ENCODE measurements at places on chromosomes 13 and 19. TPM values are rescaled to one million over a fixed set of nuclear protein-coding genes. Genes with fewer than 3 reads are reported as not detected.

DNA sequence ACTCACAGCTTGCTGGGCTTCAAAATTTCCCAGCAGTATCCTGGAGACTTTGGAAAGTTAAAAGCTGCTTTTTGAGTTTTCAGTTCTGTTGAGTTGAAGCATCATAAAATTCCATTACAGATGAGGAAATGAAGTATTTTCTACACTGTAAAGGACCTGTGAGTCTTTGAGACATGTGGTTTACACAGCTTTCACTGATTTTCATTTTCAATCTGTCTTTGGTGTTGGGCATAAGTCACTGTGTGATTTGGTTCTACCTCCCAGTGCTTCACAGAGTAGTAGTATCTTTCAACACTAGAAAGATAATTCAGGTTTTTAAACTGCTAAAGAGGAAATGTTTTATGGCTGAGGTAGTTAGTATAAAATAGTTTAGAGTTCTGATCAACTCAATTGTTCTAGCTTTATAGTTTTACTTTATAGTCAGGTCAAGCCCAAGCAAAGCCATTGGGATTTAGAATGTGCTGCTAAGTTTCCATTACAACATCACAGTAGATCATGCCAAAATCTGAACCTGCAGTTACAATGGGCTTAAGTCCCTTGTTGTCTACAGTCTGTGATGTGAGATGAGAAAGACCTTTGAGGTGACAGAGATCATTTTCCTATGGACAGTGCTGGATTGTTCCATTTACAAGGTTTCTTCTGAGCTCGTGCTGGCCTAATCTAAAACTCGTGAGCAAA, 161.6 kb downstream of the FLT1 start:
- no peak for DNase-seq

Gene NLRP7
- not detected for total RNA-seq

Gene EXOC3L2
- total RNA-seq, result not detected

- DNase-seq, result no peak
These were observed 745.2 kb downstream of the PCDH17 start for GRCh38 chr13:58376775-58377174.

DNA sequence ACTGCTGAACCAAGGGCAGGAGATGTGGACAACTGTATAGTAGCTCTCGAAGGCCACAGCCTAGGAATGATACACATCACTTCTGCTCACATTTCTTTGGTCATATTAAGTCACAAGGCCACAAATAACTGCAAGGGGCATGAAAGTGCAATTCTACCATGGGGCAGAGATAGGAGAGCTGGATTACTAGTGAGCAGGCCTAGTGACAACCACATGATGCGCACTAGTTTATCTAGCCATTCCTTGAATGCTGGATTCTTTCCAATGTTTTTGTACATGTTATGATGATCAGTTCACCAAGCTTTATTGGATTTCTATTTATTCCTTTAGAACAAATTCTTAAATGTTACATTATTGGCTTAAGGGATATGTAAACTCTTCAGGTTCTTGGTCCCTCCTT, 100.7 kb downstream of the MIPEP start:
- DNase-seq, result no peak

Gene ZNF578
- total RNA-seq, result not detected

Gene ZFP14
- total RNA-seq, result 1.5 TPM

GRCh38 chr19:34409189-34410164, 5.3 kb downstream of the PDCD2L start:
- DNase-seq, result no peak

GRCh38 chr13:41026788-41027187, 7.7 kb upstream of the ELF1 start:
- no peak for DNase-seq

- DNase-seq, result no peak
These were observed 56.7 kb downstream of the ZNF536 start for GRCh38 chr19:30428844-30429243.

DNA sequence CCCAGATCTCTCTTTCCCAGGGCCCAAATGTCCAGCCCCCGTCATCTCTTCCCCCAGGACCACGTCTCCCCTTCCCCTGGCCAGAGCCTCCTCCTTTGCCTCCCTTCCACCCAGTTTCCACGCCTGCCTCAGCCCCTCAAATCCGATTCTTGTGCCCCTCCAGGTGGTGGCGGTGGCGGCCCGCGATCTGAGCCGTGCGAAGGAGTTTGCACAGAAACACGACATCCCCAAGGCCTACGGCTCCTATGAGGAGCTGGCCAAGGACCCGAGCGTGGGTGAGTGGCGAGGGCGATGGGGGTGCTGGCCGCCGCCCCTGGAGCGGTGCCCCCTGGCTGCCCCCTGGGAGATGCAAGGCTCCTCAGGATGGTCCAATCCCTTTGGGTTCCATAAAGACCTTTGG, 1.3 kb downstream of the DHDH start:
- no peak for DNase-seq

Gene COX6B2
- not detected for total RNA-seq

- DNase-seq, result no peak
These were observed 15.4 kb downstream of the SHANK1 start for GRCh38 chr19:50703915-50704796.

- DNase-seq, result peak; percentile 56
These were observed 38.7 kb downstream of the KCTD4 start for GRCh38 chr13:45162194-45162593.

Gene KIR2DL1
- total RNA-seq, result not detected
